Amniotic stem cell (primary cell): ENCODE measurements at places on chromosomes 1 and 21.

DNA sequence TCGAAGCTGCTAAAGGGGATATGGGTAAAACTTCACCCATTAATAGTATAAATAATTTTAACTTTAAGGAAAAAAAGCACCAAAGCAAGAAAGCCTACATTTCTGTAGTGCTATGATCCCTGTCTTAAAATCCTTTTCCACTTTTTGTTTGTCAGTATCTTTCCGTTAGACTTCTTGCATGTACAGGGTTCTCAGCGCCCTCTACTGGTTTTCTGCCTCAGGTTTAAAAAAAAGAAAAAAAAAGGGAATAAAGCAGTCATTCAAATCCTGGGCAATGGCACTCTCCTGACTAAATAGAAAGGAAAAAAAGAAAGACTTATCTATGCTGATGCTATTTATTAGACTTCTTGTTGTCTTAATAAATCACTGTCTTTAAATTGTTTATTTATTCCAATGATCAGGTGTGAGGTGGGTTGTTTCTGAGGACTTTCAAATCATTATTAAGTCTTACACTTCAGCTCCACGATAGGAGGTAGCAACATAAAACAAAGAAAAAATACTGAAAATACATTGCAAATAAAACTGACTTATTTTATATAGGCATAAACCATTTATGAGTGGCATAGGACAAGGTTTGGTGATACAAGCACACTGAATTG, 475.4 kb upstream of the NR5A2 start:
- peak; percentile 58 for DNase-seq

DNA sequence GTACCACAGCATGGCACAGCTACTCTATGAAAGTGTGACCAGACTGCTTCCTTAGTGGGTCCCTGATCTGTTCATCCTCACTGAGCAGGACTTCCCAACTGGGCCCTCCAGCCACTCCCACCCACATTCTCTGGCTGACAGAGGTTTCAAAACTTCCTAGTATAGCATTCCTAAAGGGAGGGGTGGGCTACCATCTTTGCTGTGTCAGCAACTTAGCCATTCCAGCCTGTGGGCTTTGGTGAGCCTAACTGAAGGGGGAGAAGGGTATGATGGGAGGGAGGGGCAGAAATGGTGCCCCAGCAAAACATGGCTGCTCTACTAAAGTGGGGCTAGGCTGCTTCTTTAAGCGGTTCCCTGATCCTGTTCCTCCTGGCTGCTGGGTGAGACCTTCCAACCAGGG, 265.2 kb upstream of the ADGRL4 start:
- DNase-seq = no peak

DNA sequence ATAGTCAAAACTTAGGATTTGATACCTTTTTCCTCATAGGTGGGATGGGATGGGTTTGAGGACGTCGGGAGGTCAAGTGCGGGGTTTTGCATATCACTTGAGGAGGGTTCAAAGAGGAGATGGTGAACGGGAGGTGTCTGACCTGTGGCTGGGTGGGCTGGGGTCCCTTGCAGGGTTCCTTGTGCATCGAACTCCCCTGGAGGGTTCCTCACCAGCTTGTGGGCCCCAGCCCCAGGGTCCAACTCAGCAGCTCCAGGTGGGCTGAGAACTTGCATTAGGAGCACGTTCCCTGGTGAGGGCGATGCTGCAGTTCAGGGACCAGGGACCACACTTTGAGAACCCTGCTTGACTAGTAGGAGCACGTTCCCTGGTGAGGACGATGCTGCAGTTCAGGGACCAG, 23.2 kb downstream of the TRPM2 start:
- DNase-seq = no peak

DNA sequence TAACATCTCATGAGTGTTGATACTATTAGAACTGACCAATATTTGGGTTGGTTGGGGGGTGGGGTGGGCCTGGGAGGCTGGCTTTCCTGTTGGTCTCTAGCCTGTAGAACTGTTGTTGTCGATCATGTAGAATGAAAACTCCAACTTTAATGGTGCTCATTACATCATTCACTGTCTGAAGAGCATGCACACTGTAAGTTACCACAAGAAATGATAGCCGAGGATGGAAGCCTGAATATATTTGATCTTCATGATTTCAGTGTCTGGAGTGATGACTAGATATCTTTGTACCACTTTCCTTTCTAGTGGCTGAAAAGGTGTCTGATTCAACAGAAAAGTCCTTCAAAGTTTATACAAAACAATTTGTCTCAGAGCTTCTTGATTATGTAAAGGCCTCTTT, 123.6 kb downstream of the XCL2 start:
- no peak for DNase-seq

DNA sequence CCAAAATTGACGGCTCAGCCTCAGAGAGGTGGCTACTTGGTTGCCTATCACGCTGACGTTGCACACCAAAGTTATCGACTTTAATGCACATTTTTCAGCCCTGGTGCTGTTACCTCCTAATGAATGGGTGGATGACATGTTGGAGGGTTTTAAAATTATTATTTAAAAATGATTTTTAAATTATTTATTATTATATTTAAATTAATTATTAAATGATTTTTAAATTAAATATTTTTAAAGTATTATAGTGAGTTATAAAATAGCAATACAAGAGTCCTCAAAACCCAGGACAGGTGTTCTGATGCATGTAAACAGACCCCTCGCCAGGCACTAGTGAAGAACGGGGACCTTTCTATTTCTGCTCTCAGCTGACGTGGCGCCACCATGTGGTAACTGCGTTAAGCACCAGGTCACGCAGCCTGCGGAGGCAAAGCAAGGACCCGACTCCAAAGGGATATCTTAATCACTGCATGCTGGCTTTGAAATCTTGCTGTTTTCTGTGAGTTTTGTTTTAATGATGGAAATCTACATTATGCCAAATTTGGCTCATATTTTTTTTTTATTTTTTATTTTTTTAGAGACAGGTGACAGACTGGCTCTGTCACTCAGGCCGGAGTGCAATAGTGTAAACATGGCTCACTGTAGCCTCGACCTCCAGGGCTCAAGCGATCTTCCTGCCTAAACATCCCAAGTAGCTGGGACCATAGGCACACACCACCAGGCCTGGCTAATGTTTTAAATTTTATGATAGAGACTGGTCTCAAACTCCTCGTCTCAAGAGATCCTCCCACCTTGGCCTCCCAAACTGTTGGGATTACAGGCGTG, 22.6 kb downstream of the CASP9 start:
- peak; percentile 24 for DNase-seq

- no peak for DNase-seq
Measured at GRCh38 chr1:111924786-111925185, 64.7 kb downstream of the KCND3 start.
